Left lobe of liver (tissue), 2 donors: ENCODE measurements at places on chromosomes 1 and 21.
A peak's percentile ranks its signal among the peaks of the same experiment; 100 is the strongest.

DNA sequence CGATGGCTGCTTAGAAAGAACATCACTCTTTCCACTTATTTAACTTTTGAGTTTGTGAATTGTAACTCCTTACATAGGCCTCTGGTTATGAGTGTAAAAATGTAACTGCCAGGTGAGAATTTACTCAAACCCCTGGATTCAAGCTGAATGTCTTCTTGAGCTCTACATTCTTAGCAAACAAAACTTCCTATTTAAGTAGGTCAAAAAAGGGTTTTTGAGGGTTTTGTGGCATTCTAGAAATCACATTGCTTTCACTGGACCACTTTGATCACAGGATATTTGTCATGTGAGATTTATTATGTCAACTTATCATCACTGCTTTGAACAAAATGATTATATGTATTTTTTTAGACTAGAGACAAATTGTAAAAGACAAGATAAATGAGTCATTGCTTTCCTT lies 5.7 kb downstream of the IL23R start:
- no peak for DNase-seq

DNA sequence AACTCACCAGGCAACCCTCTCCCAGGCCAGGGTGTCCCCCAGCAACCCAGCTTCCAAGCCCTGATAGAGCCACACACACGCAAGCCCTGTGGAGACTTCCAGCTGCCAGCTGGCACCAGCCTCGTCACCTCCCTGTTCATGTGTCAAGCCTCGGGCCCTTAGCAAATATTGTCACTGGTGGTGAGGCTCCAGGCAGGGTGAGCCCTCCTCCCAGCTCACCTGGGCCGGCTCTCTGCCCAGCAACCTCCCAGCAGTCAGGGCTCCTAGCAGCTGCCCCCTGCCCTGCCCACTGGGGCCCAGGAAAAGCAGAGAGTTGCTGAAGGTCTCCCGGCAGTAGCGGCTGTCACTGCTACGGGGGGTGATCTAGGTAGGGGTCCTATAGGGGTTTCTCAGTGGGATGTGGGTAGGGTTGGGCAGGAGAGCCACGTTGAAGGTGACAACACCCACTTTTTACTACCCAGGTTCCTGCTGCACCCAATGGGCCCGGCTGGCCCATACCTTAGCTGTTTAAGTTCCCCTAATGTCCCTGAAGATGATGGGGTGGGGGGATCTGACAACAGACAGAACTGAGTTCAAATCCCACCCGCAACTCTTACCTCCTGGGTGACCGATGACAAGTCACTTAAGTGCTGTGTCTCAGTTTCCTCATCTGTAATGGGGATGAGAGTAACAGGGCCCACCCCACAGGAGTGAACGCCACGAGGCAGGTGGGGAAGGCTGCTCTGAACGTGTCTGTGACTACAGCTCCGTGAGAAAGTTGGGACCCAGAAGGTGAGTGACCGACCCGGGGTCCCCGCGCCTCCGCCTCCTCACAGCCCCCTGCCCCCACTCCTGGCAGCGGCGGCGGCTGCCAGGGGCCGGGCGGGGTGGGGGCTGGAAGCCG lies 678 bp downstream of the TTC39A start:
- DNase-seq = peak; percentile 91

- no peak for DNase-seq
Measured at GRCh38 chr1:45364294-45364693, 24.1 kb upstream of the MUTYH start.

DNA sequence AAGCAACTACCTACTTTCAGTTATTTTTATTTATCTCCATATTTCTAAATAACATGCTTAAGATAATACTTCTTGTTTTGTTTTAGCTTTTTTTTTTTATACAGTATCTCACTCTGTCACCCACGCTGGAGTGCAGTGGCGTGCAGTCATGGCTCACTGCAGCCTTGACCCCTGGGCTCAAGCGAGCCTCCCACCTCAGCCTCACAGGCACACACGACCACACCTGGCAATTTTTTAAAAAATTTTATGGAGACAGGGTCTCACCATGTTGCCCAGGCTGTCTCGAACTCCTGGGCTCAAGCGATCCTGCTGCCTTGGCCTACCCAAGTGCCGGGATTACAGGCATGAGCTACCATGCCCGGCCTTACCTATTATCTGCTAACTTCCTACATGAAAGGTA lies 20.6 kb downstream of the TUT4 start:
- DNase-seq = no peak

DNA sequence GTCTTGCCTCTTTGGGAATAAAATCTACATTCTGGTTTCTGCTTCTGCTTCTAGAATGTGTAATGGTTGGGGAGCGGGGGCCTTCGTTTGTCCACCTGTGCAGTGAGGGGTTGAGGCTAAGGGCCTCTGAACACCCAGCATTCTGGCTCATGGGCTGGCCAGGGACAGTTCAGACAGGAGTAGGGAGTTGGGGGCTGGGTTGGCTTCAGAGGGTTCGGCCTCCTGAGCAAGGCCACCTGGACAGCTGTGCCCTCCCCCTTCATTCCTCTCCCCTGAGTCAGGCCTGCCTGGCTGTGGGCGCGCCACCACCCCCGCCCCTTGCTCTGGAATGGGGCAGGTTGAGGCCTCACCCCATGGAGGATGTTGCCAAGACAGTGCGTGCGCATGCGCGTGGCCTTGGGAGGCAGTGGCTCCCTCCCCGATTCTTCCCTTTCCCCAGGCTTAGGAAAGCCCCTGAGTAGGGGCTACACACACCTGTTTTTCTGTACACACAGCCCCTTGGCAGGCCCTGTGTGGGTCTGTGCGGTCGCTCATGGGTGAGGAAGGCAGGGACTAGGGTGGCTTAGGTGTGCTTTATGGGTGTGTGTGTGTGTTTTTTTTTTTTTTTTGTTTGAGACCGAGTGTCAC lies 57.0 kb downstream of the YARS1 start:
- DNase-seq = peak; percentile 67

DNA sequence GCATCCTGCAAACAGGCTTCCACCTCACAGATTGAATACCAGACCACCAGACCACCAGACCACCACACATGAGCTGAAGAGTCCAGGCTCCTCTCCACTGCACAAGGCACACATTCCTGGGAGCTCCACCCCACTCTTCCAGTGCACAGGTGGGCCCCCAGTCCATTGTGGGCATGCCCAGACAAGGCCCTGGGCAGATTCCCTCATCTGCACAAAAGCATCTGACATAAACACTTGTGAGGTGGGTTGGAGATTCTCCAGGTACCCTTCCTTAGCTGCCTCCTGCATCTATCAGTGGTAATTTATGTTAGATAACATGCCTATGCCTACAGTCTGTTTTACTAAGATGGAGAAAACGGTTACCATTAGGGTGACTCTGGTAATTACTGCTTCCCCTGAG lies 11.6 kb upstream of the CTBS start:
- no peak for DNase-seq

DNA sequence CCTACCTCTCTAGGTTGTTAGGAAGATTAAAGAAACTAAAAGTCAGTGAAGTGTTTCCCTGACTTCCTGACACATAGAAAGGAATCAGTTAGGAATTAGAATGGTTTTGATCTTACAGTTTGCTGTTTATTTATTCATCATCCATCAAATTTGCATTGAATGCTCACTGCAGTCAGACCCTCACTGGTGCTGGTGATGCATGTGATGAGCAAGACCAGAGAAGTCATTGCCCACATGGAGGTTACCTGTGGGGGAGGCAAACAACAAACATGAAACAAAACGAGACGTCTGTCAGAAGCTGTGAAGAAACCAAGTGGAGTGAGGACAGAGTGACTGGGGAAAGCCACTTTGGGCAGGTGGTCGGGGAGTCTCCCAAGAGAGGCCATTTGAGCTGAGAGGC lies 6.4 kb downstream of the CTPS1 start:
- no peak for DNase-seq

DNA sequence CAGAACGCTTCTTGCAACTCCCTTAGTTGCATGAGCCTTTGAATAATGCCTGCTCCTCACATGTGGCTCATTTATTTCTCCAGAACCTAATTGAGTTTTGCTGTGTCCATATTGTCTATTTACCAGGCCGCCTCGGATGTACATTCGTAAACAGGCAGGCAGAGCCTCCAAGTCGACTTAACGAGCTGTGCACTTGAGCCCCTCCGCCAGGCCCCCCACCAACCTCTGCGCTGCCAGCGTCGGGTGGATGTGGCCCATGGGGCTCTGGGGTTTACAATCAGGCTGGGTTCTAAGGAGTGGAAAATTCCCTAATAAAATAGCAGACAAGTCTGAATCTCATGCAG lies 106.1 kb downstream of the NPHP4 start:
- no peak for DNase-seq

GRCh38 chr1:58779801-58780382 lies 4.0 kb downstream of the JUN start:
- peak; percentile 63 for DNase-seq

- no peak for DNase-seq
Measured at GRCh38 chr1:31374511-31375196, 1.8 kb upstream of the FABP3 start.

DNA sequence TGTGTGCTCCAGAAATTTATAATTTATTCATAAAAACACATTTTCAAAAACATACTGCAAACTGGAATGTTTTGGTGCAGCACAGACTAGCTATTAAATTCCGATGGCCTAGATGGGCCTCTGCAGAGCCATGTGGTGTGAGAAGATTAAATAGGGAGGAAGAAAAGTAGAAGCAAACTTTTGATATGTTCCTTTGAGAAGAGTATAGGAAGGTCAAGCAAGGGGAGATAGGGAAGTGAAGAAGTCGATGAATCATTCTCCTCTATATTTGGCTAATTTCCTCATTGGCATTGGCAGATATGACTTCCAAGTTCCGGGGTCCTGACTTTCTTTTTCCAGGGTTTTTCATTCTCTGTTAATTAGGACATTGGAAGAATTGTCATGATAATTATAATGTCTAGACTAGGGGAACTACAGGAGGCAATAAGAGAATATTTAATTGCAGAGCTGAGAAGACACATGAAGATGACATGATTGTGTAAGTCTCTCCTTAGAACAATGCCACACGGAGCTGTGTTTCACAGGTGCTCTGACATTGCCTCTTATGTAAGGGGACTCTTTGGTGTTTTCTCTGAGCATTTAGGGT lies 19.3 kb upstream of the ZNF326 start:
- DNase-seq = no peak

GRCh38 chr1:9848022-9848421 lies 24.3 kb upstream of the CLSTN1 start:
- no peak for DNase-seq

- DNase-seq = no peak
Measured at GRCh38 chr1:163357378-163357777, 35.6 kb downstream of the NUF2 start.
